ENCODE measurements at places on chromosomes 5 and 9.
A peak's percentile ranks its signal among the peaks of the same experiment; 100 is the strongest.

GRCh38 chr5:115589043-115589442 lies 13.2 kb downstream of the TICAM2 start:
- no peak for DNase-seq

- DNase-seq: no peak
These were observed 30.1 kb upstream of the SLC12A2 start for GRCh38 chr5:128053291-128053954.

GRCh38 chr5:100841358-100842076 lies 61.6 kb downstream of the ST8SIA4 start:
- DNase-seq: no peak

GRCh38 chr5:1003296-1003937 lies 5.2 kb upstream of the NKD2 start:
- peak; percentile 22 for DNase-seq

DNA sequence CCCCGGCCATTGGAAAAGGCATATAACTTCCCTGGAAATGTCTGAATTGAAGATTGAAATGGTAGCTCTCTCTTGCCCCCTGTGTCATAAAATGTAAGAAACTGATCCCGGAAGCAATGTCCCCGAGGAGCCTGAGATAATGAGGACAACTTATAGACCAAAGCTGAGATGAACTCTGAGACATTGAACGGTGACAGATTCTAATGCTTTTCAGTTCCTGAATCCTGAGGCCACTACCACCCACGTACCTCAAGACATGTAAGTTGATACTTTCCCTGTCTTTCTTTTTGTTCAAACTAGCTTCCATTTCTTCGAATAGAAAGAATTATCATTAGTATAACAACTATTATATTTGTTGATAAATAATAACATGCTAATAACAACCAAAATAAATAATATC lies 51.0 kb downstream of the KIF4B start:
- no peak for DNase-seq

DNA sequence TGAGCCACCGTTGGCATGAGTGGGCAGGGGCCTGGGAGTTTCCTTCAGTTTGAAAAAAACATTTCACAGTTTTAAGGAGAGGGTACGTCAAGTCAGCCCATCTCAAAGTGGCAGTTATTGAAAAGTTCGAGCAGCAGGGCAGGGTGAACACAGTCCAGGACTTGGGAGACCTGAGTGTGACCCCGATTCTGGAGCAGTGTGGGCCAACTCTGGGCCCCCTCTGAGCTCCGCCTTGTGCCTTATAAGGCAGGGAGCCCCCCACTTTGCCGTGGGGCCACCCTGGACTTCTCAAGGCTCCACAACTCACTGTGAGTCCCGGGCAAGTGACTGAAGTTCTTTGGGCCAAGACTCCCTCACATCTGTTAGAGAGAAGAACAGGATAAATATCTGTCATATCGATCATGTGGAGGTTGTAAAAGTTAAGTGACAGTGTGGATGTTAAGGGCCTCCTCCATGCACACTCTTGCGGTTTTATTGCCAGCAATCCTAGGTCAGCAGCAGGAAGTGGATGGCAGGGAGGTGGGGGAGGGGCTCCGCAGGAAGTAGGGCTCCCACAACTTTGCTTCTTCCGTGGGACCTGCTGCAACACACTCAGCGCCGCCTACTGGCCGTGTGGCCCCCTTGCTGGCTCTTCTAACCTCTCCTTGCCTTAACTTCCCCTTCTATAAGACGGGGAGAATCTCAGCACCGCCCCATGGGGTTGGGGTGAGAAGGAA lies 38.4 kb downstream of the HRH2 start:
- DNase-seq: peak; percentile 75

DNA sequence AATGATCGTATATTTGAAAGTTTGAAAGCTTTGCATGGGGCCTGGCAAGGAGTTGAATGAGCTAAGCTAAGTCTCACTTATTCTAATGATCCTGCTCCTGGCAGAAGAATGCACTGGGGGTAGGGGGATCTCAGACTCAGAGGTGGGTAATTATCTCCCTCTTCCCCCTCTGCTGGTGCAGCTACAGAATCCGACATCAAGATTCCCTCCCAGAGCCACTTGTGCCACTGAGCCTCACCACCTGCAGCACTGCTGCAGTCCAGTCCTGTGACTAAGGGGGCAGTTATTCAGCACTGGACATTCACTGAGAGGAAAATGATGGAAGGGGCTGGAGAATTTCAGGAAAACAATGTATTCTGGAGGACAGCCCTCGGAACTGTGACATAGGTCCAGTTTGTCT lies 205.8 kb downstream of the DEPDC1B start:
- DNase-seq: no peak

- no peak for DNase-seq
These were observed 21.0 kb upstream of the HAND1 start for GRCh38 chr5:154498994-154499393.

DNA sequence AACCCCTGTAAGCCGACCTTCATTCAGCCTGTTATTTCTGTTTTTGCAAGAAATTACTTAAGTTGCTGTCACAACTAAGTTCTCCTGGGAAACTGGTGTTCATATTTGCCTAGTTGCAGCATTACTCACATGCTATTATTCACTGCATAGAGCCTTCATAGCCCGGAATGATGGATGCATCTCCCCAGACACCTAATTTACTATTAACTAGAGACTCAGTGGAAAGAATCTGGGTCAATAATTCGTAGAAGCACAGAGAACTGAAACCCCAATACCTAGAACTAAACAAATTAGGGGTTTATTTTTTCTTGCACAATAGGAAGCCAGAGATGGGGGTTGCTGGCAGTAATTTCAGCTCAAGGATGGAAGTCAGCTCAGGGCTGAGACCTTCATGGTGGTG lies 45.7 kb upstream of the FAM170A start:
- no peak for DNase-seq

DNA sequence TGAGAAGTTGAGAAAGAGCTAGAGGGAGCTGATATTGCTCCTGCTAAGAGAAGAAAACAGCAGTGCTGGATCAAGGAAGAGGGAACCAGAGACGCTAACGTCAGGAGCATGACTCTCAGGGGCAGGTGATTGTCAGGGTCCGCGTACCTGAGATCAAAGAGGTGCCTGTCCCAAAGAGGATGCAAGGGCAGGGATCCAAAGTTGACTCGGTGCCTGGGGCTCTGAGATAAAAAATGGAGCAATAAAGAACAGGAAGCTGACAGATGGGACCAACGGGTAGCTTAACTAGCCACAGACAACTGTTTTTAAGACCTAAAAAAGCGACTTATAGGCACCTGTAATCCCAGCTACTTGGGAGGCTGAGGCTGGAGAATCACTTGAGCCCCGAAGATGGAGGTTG lies 517.8 kb downstream of the IRX1 start:
- DNase-seq: no peak

DNA sequence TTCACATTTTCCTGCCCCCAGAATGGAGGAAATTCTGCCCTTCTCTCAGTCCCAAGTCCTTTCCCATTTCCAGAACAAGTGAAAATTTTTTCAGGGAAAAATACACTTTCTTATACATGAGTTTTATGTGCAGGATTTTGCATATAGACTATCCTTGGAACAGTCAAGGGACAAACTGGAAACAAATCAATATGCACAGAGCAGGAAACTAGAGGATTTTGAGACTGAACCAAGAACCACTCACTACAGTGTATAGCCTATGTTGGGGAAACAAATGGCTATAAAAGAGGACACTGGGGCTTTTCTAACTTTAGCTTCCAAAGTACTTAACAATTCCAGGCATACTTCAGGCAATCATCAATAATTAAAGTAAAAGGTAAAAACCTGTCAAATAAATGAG lies 1036.1 kb upstream of the ARRDC3 start:
- DNase-seq: no peak

GRCh38 chr9:1869843-1870242 lies 145.3 kb upstream of the SMARCA2 start:
- peak; percentile 41 for DNase-seq

DNA sequence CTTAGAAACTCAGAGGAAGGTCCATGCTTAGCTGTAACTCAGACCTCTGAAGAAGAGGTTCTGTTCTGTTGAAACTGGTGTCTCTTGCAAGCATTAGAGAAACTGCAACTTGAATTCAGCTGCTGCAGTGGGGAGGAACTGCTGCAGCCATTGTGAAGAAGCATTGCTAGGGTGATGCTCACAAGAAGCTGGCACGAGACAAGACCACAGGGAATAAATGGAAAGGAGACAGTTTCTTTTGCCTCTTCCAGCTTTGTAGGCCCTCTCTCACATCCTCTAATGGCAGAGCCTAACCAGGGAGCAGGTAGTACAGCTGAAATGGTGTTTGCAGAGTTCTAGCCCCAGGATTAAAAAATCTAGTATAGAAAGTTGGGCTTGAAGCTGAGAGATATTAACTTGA lies 148.0 kb upstream of the DMAC1 start:
- DNase-seq: no peak

GRCh38 chr5:133412661-133413060 lies 199.7 kb downstream of the FSTL4 start:
- DNase-seq: no peak

DNA sequence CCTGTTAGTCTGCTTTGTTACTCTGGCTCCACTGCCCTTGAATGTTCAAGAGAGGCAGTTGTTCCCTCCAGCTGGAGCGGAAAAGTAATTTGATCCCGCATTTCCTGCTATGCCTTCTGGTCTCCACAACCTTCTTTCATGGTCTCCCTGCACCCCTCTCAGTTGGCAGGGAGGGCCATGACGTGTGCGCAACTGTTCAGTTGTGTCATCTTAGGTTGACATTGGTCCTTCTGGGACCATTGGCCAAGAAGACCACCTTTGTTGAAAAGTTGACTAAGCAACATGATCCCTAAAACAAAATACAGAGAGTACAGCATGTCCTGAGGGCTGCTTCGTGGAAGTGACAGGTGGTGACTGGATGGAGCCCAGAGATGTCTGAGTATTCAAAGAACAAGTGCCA lies 192.5 kb upstream of the TUT7 start:
- DNase-seq: no peak

DNA sequence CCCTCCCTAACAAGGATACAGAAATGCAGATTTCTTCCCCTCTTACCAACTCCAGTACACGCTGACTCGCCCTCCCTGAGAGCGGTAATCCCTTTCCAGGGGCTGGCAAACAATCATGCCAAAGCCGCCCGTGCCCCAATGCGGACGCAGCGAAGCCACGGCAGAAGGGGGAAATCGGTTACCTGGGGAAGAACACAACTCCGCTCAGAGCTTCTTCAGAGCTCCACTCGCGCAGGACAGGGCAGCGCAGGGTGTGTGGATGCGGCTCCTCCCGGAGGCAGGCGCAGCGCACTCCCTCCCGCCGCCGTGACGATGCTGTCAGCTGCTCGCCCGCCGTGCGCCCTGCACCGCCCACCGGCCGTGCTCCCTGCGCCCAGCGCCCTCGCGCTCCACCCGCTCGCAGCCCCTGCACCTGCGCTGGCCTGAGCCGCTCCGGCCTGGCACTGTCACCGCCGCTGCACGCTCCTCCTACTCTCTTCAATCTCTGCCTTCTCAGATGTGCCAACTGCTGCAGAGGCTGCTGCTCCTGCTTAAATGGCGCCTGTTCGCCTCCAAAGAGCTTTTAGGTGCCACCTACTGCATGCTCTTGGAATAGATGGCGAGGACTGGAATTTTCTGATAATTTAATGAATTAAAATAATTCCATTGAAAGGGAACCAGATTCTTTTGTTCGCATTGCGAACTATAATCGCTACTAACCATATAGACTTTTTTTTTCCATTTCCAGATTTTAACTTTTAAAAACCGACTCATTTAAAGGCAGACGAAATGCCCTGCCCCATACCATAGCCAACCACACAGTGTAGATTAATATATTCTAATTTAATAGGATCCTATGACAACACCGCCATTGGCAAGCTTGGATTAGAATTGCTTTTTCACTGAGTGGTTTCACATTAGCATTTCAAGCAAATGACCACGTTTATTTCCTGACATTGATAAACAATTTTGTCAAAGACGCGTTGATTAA lies at the start of gene DIRAS2:
TSS of gene DIRAS2 (minus strand) at position 255 of the 970 bp plus-strand sequence. CDS start 28,997 bp downstream, outside the sequence.
- no peak for DNase-seq

DNA sequence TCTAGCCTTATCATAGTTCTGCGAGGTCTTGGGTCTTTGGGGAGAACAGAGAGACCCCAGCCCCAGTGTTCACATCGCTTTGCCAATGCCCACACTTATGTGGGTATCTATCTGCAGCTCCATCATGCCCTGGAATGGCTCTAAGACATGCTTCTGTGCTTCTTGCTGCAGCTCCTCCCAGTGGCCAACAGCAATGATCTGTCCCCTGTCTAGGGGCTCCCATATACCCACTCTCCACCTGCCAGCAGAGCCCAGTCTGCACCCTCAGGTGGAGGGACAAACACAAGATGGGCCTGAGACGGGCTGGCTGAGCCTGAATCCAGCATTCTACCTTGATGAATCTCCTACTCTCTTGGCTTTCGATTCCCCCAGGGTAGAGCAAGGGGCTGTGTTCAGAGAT lies 14.6 kb upstream of the DAP start:
- no peak for DNase-seq

GRCh38 chr9:97557606-97558095 lies 56.2 kb downstream of the TMOD1 start:
- no peak for DNase-seq

DNA sequence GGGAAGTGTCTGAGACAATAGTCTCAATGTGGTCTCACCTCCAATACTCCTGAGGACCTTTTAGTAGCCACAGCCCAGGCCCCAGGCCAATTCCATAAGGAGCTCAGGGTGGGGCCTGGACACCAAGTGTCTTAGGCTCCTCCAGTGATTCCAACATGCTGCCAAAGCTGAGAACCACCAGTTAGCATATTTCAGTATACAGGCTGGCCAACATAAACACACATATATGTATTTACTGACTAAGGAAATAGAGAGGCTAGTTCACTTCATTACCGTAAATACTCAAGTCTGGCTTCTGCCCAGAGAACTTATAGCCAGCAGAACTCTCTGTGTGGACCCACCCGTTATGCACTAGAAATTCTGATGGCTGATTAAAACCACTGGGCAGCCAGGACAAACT lies 24.1 kb downstream of the S1PR3 start:
- no peak for DNase-seq

GRCh38 chr9:74275872-74276508 lies 221.1 kb upstream of the RORB start:
- no peak for DNase-seq

GRCh38 chr9:84667571-84668195 lies 1.8 kb upstream of the NTRK2 start:
- DNase-seq: no peak

DNA sequence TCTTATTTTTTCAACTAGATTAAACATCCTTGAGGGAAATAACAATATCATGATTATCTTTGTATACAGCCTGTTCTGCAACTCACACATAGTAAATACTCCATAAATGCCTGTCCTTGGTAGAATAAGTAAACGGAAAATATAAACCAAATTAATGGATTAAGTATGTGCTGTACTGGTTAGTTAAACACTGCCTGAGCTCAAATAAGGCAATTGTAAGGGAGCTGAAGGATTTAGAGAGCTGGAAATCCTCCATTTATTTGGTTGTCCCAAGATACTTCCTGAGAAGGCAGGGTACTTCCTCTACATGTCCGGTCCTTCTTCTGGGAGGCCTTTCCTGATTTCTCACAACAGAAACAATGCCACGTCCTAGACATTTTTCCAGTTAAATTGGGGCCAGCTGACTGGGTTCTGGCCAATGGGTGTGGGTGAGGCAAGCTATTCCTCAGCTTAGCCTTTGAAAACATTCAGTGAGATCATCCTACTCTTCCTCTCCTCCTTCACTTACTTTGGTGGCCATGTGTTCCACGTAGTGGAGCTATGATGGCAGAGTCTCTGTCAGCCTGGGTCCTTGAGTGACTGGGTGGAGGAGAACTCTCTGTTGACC lies 8.5 kb upstream of the C1QTNF3 start:
- no peak for DNase-seq

All from CD4-positive, alpha-beta T cell treated with Interleukin-10 for 1 hour (primary cell).